ENCODE measurements at places on chromosomes 6 and 20.

- DNase-seq, result peak; percentile 91
These were observed 534.1 kb upstream of the JAG1 start for GRCh38 chr20:11207749-11208502.

DNA sequence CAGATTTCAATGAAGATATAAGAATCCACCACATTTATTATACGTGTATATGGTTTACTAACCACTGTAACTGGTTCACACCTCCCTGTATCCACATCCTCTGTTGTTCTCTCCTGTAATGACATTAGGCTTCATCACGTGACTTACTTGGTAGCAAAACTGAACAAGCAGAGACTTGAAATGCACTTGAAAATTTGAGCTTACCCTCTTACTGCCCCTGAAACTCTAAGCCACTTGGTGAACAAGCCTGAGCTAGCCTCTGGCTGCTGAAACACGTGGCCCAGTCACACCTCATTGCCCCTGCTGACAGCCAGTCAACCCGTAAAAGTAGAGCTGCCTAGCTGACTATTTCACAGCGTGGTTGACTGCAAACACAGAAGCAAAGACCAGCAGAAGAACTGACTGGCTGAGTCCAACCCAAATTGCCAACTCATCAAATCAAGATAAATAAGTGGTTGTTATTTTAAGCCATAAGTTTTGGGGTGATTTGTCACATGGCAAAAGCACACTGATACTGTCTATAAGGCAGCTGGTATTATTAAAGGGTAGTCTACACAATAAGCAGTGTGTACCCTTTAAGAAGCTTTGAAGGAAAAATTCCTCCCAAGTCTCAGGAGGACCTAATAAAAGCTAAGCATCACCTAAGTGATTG is 109.0 kb downstream of the RALGAPA2 start:
- DNase-seq, result no peak

GRCh38 chr20:50582092-50582491 is 71.9 kb downstream of the PTPN1 start:
- DNase-seq, result no peak

DNA sequence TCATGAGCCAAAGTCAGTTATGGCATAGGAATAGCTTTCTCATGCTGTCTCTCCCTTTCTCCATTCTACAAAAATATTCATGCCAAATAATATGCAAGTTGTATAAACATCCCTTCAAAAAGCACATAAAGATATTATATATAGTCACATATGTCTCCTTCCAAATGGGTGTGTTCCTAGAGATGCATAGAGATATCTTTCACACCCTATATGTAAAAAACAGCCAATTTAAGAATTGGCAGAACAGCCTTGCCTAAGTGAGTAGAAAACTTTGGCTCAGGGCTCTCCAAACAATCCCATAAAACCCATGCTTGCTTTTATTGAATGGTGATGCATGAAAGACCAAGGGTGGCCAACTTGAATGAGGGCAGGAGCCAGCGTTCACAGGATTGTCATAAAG is 274.7 kb upstream of the SUPT3H start:
- DNase-seq, result no peak

DNA sequence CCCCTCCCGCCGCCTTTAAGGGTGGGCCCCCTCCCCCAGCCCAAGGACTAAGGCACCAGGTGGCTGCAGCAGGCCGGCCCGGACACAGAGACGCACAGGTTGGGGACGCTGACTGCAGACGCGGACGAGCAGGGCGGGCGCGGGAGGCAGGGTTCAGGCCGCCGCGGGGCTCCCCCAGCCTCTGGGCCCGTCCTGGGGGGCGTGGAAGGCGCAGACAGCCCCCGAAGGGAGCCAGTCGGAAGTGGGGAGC is 9.3 kb downstream of the DUSP15 start:
- no peak for DNase-seq

GRCh38 chr6:77774457-77774856 is 121.6 kb downstream of the MEI4 start:
- DNase-seq, result no peak

DNA sequence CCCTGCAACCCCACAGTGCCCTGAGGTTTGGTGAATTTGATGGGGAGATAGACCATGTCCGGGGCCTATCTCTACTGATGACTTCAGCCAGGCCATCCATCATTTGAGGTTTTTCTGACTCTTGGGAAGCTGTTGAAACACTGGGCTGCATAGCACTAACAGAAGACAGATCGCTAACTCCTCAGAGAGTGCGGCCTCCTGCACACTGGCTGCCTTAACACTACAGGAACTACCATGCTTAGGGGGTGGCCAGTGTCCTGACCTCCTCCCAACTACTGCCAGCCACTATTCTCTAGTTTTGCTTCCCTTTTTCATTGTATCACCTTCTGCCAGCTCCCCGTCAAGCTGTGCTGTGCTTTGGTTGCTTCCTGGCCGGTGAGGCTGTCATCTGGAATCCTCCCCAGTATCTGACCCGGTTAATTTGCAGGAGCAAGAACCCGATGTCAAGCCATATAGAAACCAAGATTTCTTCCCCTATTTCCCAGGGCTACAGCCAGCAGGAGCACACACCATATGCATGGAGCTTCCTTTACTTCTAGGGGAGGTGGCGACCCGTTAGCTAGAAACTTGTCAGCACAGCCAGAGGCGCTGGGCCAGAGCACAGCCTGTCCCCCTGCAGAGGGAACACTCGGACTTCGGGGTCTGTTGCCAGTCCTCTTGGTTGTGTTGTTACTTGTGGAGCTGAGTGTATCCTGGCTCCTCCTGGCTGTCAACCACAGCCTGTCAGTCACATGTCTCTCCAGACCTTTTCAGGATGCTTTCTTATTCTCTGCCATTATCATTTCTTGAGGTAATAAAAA is 57.3 kb upstream of the TRAF3IP2 start:
- DNase-seq, result no peak

GRCh38 chr6:80610846-80611245 is 504.4 kb downstream of the BCKDHB start:
- peak; percentile 75 for DNase-seq

DNA sequence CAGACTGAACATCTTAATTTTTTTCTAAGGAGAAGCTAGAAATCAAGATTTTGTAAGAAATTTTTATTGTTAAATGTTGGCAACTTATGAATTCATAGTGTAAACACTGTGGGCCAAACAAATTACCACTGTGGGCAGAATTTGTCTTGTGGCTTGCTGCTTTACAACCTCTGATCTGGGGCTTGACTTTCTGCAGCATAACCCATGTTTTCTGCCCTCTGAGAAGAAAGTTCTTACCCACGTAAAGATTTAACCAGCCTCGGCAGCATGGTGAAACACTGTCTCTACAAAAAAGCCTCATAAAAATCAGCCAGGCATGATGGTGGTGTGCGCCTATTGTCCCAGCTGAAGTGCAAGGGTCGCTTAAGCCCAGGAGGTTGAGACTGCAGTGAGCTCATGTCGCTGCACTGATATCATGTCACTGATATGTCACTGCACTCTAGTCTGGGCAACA is 12.9 kb downstream of the ITCH start:
- no peak for DNase-seq

DNA sequence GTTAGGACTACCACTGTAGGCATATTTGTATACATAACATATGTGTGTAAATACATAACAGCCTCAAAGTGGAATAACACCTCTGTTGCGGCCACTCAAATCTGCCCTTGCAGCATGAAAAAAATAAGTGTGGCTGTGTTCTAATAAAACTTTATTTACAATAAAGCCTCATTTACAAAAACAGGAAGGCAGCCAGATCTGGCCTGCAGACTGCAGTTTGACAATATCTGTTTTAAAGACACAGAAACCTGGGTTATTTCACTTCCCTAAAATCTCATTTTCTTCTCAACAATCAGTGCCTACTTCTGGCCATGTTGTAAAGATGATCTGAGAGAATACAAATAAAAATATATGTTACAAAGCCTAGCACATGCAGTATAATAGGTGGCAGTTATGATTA is 53.9 kb upstream of the SCML4 start:
- DNase-seq, result no peak

GRCh38 chr20:44070139-44070900 is 116.7 kb downstream of the JPH2 start:
- DNase-seq, result no peak

DNA sequence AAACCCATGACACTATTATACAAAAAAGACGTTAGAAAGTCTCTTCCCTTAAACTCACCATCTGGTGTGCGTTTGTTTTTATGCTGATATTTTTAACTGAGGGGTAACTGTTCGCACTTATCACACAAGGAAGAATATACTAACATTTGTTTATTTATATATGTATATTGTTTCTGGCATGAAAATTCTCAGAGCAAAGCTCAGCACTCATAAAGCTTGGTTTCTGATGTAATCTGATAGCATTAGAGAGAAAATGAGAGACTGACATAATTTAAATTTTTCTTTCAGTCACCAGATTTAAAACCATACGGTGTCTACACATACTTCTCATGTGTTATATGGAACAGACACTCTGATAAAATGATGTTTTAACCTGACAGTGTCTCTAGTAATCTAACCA is 6.9 kb downstream of the BLOC1S5 start:
- DNase-seq, result no peak

DNA sequence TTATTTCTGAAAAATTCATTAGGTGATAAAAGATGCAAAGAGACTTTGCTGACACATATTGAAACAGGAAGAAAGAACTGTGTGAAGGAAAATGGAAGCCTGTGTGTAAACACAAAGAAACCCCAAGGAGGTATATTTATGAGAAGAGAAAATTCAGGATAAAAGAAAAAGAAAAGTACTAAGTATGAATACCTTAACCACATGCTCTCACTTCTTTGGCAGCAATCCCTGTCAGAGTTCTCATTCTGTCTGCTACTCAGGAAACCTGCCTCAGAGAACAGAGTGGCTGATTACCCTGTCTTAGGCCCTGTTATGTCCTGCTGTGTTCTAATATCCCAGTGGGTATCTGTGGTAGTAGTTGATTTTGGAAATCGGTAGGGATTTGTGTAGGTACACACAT is 457.9 kb downstream of the TBC1D32 start:
- no peak for DNase-seq

Measured in EL (cell line).